Left renal cortex interstitium (tissue), 4 donors: ENCODE measurements at places on chromosomes 7 and 10. TPM values are rescaled to one million over a fixed set of nuclear protein-coding genes. Genes with fewer than 3 reads are reported as not detected.
A peak's percentile ranks its signal among the peaks of the same experiment; 100 is the strongest.

DNA sequence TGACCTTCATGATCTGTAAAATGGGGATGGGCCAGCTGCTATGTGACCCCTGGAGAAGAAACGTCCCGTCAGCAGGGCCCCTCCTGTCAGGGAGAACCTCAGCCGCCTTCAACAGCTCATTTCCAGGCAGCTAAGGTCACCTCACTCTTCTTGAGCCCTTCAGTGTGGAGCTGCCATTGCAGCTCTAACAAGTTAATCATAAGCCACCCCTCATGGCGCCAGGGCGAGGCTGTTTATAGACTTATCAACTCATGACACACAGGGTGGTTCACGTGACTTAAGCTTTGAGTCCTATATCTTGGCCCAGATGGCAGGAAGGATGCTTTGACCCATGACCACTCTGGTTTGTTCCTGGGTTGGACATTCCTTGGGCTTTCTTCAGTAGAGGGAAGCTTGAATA is 315.1 kb downstream of the TNS3 start:
- DNase-seq, result no peak

DNA sequence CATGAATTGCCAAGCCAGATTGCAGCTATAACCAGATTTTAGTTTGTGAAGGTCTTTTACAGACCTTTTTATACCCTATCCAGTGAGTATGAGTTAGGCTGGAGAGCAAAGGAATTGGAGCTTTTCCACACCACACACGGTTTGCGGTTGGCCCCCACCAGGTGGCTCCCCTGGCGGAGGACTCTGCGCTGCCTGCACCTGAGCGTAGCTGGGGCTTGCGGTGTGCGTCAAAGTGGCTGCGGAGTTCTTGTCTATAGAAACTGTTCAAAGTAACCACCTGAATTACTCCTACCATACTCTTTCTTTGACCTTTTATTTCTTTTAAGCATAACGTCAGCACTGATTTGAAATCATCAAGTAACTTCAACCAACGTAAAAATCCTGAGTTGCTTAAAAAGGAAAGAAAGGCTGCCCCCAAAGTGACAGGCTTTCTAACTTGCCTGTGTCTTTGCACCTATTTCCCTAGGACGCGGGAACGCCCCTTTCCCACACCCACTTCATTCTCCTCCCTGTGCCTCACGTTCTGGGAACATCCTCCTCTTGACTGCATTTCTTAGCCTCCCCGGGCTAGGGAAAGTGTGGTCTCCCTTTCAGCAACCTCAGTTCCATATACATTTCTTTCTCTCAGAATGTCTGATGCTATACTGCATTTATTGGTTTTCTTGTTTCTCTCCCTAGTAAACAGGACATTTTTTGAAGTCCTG is 47.6 kb upstream of the TMEM72 start:
- no peak for DNase-seq

GRCh38 chr7:124032369-124033094 is at the start of gene TMEM229A:
Gene TMEM229A, minus strand, starts transcription at chr7:124033067. Its CDS starts 64 bp downstream, at chr7:124033003.
- DNase-seq, result peak; percentile 30

Gene C10orf62
- polyA plus RNA-seq, result 1.2 TPM

DNA sequence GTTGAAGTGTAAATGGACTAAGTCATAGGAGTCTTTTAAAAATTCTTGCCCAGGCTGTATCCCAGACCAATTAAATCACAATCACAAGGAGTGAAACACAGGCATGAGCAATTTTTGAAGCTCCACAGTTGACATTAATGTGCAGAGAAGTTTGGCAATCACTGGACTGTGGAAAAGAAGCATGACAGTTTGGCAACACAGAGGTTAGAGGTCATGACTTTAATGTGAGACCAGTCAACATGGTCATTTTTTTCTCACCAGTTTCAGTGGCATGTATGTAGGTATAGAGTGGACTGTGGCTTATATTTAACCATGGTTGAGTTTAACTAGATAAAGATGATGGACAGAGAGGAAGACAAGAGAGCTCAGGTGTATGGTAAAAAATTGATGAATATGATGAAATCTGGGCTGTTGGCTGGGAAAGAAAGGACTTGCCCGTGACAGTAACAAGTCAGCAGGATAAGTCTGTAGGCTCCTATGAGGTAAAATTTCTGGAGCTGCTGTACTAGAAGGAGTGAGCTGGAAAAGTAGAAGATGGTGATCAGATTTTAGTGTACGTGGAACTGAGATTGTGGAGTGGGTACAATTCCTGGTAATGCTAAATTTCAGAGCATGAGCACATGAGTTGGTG is 432.2 kb upstream of the GHITM start:
- DNase-seq, result no peak

DNA sequence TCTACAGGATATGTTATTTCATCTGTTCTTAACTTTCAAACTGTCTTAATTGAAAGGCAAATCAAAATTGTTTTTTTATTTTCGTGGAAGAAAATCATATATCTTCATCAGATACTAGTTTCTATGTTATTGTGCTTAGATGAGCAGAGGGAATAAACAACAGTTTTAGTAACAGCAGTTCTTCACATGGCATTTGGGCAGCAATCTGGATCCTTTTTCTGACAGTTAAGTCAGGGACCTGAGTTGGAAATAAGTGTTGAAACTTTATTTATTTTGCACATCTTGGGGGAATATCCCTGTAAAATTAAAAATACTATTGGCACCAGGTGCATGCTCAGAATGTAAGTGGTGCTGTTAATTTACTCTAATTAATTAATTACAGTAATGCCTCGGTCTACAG is 296.3 kb downstream of the GPAM start:
- no peak for DNase-seq

DNA sequence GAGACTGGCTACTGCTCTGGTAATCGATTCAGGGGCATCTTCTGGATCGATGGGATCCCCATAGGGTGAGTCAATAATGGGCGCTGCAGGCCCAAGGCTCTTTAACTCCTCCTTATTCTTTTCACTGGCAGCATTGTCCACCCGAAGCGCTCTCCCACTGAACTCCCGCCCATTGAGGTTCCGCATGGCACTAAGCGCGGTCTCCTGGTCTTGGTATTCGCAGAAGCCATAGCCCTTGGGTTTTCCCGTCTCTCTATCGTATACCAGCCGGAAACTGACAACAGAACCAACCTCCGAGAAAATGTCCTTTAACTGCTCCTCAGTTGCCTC is 285 bp downstream of the CSTF2T start:
- DNase-seq, result no peak

Gene EIF5AL1
- polyA plus RNA-seq, result 1.1 TPM

Gene CNPY1
- not detected for polyA plus RNA-seq

GRCh38 chr7:4134204-4134603 is 547.9 kb upstream of the FOXK1 start:
- DNase-seq, result no peak

- no peak for DNase-seq
These were observed 287.8 kb upstream of the CDC14C start for GRCh38 chr7:48636391-48637015.

DNA sequence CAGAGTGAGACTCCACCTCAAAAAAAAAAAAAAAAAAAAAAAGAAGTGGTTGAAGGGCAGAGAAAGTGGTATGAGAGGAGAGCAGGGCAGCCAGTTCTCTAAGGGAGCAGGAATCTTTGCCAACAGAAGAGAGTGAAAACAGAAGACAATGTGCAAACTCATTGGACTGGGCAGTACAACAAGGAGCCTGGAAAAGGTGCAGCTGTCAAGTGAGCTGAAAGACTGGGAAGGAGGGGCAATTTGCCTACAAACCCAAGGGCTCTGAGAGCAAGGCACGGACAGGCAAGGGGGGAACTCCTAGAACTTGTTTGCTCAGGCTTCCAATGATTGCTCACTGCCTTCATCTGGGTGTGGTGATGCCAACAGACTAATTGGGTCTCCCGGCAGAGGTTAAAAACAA is 9.5 kb downstream of the ACTR1A start:
- no peak for DNase-seq

Gene UCN3
- polyA plus RNA-seq, result 3.3 TPM

Gene TEX36
- polyA plus RNA-seq, result not detected

GRCh38 chr7:73730485-73730884 is 8.1 kb downstream of the ABHD11 start:
- no peak for DNase-seq

Gene ABCB1
- 21.1 TPM for polyA plus RNA-seq

DNA sequence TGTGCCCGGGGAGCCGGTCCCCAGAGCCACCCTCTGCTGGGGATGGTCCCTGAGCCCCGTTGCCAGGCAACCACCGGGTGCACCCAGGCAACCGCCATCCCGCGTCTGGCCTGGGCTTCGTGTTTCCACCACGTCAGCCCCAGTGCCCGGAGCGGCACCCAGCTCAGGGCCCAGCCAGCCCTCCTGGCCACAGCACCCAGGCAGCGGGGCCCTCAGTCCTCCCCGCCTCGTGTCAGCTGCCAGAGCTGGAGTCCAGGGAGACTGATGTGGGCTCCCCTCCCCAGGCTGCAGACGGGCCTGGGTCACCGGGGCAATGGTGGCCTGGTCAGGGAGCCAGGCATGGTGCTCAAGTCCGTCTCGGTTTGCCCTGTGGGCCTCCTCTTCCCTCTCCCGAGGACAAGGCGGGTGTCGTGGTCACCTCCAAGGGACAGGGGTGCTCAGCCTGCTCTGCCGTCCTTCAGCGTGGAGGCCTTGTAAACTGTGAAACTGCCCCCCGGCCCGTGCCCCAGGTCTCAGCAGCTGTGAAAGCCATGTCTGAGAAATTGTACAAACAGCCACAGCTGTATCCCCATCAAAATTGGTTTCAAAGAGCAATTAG is 72.5 kb downstream of the MICALL2 start:
- DNase-seq, result no peak

DNA sequence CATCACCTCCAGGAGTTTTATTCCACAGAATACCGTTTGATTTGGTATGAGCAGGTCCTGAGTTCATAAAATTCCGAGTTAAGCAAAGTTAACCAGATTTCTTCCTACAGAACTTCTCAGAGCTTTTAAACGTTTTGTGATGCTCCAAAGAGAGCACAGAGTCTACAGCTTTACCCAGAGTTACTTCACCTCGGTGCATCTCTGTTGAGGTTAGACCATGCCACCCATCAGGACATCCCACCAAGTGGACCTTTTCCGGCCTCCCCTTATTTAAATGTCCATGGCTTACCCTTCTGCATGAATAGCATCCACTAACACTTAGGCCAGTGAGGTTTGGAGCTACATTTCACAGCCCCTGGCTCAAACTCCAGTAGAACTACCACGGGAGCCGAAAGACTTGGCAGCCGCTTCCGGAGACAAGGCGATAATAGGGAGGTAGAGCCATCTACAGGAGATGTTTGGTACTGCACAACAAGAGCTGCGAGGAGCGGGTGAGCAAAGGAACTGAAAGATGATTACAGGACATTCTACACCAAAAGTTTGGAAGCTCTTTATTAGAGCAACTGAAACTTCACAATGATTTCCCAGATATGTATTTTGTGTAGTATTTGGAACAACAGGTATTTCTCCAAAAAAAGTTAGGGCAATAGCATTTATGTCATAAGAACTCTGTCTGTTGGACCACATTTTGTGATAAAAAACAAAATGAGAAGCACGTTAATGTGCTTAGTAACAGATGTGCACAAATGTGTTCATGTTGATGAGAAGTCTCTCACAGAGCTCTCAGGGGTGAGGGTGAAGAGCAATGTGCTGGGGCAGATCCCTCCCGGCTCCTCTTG is 174.7 kb downstream of the HERPUD2 start:
- DNase-seq, result peak; percentile 70

DNA sequence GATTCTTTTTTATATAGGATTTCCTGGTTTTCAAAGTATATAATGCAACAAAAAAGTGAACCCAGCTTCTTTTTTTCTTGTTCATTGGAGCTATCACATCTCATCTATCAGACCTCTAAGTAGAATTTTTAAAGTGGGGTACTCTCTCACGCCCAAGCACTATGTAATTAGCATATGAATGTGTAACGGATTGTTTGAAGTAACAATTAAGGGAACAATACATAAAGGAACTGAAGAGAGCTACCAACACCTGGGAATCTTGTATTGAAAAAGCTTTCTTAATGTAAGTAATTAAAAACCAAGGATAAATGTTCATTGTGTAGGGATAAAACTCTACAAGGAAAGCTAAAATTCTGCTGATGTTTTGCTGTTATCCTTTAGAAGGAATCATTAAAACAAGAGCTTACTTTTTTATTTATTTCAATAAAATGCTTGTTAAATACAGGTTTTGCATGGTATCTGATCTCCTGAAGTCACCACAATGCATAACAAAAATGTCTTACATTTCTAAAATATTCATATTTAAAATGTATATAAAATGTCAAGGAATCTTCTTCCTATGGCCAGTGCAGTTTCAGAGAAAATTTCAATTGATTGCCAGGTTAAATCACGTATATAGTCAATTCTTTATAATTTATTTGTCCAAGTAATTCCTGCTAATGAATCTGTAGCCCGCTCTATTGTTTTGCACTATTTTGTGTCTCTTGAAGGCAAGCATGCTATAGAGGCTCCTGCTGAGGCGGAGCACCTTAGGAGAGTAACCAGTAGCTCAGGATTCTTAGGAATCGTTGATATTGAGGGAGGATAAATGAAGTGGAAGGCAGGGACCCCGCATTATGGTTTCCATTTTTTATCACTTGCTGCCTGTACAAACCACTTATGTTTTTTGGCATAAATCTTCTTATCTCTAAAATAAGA is 51.6 kb downstream of the PTPRZ1 start:
- no peak for DNase-seq

Gene FIS1
- 147 TPM for polyA plus RNA-seq

GRCh38 chr7:119233015-119233414 is 1008.5 kb downstream of the ANKRD7 start:
- DNase-seq, result no peak

GRCh38 chr10:11782793-11783557 is 40.2 kb upstream of the PROSER2 start:
- no peak for DNase-seq

DNA sequence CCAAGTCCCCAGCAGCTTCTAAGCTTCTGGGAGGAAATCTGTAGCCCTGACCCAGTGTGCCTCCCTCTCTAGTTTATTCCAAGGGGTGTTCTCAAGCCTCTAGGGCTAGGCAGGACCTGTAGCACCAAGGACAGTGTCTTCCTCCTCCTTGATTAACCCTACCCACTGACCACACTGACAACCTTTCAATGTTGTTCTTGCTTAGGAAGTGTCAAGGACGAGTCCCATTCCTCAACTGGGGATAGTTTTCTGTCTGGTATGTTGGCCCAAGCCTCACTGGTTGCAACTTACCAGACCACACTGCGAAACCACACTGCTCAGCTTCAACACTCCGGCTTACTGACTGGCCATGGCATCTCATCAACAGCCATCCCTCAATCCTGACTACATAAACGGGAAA is 100.0 kb downstream of the RNF216 start:
- no peak for DNase-seq

- no peak for DNase-seq
These were observed 102.1 kb downstream of the DOCK4 start for GRCh38 chr7:112104120-112104519.

Gene AGBL3
- 9.2 TPM for polyA plus RNA-seq

DNA sequence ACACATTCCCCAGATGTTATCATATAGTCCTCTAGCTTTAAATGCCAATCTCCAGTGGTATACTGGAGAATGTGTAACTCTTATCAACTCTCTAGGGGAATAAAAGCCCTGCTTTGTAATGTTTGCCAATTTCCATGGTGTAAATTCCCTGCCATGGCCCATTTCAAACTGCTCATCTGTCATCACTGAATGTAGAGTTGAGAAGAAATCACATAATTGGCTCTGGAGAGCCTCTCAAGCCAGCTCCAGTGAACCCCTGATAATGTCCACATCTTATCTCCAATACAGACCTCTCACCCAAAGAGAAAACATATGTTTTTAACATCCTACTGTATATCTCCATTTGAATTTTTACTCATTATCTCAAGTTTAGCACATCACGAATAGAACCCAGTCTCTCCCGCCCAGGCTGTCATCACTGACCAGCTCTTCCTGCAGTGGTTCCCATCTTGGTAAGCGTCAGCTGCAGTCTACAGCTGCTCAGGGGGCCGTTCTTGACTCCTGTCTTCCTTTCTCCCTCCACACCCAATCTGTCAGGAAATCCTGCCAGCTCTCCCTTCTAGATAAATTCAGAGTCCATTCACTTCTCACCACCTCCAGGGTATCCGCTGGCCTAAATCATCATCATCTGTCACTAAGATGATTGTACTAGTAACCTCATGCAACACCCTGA is 332.4 kb downstream of the FRMD4A start:
- no peak for DNase-seq
